Breast epithelium (tissue), 4 donors: ENCODE measurements at places on chromosomes 2 and 18. TPM values are rescaled to one million over a fixed set of nuclear protein-coding genes. Genes with fewer than 3 reads are reported as not detected.

HOXD10 gene
- not detected for total RNA-seq

GRCh38 chr2:235827585-235827992, 333.7 kb downstream of the AGAP1 start:
- no peak for DNase-seq

DNA sequence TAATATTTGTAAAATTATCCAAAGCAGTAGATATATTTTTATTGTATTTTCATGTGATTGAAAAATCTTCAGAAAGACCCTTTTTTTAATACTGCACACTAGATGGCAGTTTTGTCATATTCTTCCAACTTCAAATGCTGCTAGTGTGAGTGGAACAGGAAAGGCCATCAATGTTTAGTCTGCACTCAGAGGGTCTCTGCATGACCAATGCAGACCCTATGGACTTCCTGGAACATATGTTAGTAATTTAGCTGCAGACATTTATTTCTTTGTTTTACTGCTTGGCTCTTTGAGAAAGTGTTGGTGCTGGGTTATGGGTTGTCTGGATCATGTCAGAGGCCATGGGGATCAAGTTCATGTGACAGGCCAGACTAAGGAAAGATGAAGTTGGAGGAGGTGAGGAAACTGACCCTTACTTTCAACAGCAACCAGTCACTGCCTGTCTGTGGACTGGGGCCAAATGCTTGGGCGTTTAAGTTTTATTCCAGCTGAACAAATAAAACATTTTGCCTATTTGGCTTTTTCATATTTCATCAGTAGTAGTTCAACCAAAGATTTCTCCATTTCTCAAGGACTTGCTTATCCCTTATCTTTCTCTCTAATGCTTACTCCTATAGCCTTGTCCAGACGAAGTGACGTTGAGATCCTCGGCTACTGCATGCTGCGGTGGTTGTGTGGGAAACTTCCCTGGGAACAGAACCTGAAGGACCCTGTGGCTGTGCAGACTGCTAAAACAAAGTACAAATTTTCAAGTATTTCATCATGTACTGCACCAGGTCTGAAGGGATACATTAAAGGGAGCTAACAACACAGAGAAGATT, 84.8 kb downstream of the VRK2 start:
- no peak for DNase-seq

DSC1 gene
- 0.29 TPM for total RNA-seq

GRCh38 chr18:43588838-43589237, 311.5 kb upstream of the SYT4 start:
- DNase-seq = no peak

MYO3B gene
- 0.98 TPM for total RNA-seq

LAMA1 gene
- 10.2 TPM for total RNA-seq

GRCh38 chr2:32611366-32611765, 16.5 kb upstream of the TTC27 start:
- DNase-seq = no peak

- peak; percentile 59 for DNase-seq
These were observed 25.5 kb upstream of the PXDN start for GRCh38 chr2:1769703-1770422.

SPP2 gene
- total RNA-seq = not detected

- DNase-seq = no peak
These were observed 443.0 kb upstream of the SLC39A10 start for GRCh38 chr2:195214072-195214471.
